ENCODE measurements at places on chromosomes 1 and 21.

DNA sequence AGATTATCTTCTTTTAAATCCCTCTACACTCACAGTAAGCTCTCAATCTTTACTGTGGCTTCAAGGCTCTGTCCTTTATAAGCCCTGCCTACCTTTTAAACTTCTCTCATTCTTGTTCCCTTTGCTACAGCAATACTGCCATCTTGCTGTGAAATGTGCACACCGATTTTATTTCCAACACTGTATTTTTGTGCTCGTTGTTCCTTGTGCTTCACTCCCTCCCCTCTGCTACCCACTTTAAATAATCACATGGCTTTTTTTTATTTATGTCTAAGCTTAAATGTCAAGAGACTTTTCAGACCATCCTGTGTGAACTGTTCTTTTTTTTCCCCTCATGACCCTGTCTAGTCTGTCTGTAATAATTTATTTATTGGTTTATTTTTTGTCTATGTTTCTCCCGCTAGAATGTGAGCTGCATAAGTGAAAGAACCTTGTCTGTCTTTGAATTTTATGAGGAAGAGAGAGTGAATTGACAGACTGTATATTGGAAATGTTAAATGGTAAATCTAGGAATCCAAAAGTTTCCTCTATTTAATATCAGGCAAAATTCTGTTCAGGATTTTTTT lies 45.7 kb downstream of the ABCD3 start:
- no peak for DNase-seq

- no peak for DNase-seq
These were observed 2.0 kb downstream of the TMEM183A start for GRCh38 chr1:203009185-203009584.

- no peak for DNase-seq
These were observed 60.4 kb downstream of the FYB2 start for GRCh38 chr1:56758794-56759193.

GRCh38 chr1:26025060-26025459 lies 3.5 kb downstream of the EXTL1 start:
- DNase-seq, result no peak
